Activated CD4-positive, alpha-beta T cell treated with anti-CD3 and anti-CD28 coated beads for 36 hours (primary cell): ENCODE measurements at places on chromosomes 3 and 15. TPM values are rescaled to one million over a fixed set of nuclear protein-coding genes. Genes with fewer than 3 reads are reported as not detected.

GRCh38 chr15:100147828-100148227 lies 193.9 kb downstream of the ADAMTS17 start:
- peaks cover 32% of the 10 kb centered on the region for H3K36me3 ChIP-seq
- DNase-seq: no peak
- no peak overlapping the region for H3K27ac ChIP-seq
- H3K4me3 ChIP-seq: no peak overlapping the region
- H3K27me3 ChIP-seq: no peaks in the 10 kb centered on the region

- no peaks in the 10 kb centered on the region for H3K36me3 ChIP-seq
- no peaks in the 10 kb centered on the region for H3K27me3 ChIP-seq
- no peak overlapping the region for H3K4me3 ChIP-seq
Measured at GRCh38 chr15:56411122-56411749, 46.0 kb downstream of the TEX9 start.

- peaks cover 3% of the 10 kb centered on the region for H3K36me3 ChIP-seq
- H3K27me3 ChIP-seq: no peaks in the 10 kb centered on the region
- DNase-seq: no peak
Measured at GRCh38 chr3:171385086-171385485, 75.1 kb downstream of the TNIK start.

- no peak for DNase-seq
- H3K27me3 ChIP-seq: peaks cover 3% of the 10 kb centered on the region
- no peak overlapping the region for H3K4me3 ChIP-seq
- H3K36me3 ChIP-seq: no peaks in the 10 kb centered on the region
- H3K4me1 ChIP-seq: no peaks in the 10 kb centered on the region
Measured at GRCh38 chr15:87269566-87269965, 987.0 kb downstream of the NTRK3 start.

- no peak overlapping the region for H3K27ac ChIP-seq
- no peaks in the 10 kb centered on the region for H3K4me1 ChIP-seq
- H3K27me3 ChIP-seq: no peaks in the 10 kb centered on the region
- H3K4me3 ChIP-seq: no peak overlapping the region
Measured at GRCh38 chr15:47903368-47903767, 186.1 kb downstream of the SEMA6D start.

GRCh38 chr3:109784285-109784684 lies 446.9 kb upstream of the DPPA4 start:
- no peaks in the 10 kb centered on the region for H3K4me1 ChIP-seq
- no peak for DNase-seq
- peaks cover 2% of the 10 kb centered on the region for H3K27me3 ChIP-seq
- no peak overlapping the region for H3K4me3 ChIP-seq
- no peak overlapping the region for H3K27ac ChIP-seq
- H3K36me3 ChIP-seq: peaks cover 3% of the 10 kb centered on the region

DNA sequence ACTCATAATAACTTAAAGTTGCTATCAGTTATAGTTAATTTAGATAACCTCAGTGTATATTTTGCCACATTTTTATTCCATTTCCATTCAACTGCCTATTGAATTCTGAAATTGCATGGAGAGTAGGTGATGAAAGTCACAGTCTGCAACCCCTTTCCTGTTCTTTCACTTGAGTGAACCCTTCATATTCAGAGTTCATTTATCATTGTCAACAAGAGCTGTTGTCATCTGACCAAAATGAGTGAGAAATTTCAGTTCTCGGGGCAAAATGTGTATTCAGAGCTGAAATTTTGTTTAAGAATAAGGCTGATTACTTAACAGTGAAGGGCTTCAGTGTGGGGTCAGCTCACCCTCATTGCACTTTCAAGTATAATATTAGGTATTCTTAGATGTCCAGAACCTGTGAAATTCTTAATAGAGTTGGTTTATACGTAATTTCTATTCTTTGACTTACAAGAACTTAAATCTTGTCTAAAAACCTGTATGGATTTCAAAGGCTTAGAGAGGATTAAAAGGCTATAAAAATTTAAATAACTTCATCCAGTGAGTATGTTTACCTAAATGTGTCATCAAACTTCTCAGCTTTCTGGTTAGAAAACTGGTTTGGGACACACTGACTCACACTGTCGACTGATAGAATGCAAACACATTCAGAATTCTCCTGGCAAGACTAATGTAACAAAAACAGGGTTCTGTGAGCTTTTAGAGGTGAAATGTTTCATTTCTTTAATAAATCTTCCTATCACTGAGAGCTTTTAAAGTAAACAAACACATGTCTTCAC lies 92.2 kb downstream of the CMSS1 start:
- no peak for DNase-seq
- H3K27me3 ChIP-seq: no peaks in the 10 kb centered on the region
- no peak overlapping the region for H3K4me3 ChIP-seq
- H3K27ac ChIP-seq: no peak overlapping the region

DNA sequence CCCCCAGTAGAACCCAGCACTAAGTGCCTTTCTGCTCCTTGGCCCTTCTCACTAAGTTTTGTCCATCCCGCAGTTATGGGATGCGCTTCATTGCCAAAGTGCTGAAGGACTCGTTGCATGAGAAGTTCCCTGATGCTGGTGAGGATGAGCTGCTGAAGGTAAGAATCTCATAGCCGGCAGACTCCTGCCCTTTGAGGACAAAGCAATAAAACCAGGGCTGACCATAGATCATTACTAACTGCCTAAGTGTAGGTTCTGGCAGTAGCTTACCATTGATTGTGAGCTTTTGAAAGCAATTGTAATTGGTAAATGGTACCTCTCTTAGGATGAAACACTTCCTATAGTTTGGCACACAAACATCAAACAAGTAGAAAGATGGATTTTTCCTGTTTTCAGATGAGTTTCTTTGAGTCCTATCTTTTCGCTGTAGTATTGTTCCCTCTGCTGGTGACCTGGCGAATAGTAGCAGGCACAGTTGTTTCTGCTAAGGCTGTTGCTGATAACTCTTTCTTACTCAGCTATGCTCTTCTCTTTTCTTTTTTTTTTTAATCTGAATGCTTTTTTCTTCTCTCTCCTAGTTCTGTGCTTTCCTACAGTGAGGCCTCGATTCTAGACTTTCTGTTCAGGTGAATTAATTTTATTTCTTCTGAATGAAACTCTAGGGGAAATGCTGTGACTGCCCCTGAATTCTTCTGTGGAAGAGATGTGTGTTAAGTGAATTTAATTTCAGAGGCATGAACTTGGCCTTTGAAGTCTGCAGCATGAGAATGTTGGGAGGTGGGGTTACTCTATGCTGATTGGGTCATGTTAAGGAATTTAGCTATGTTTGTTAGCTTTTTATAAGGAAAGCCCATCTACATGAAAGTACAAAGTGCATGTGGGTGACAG lies 47.4 kb upstream of the CRTC3 start:
- H3K27ac ChIP-seq: peak overlapping the region; percentile 14
- H3K4me1 ChIP-seq: peaks cover 18% of the 10 kb centered on the region
- peak; percentile 64 for DNase-seq
- H3K27me3 ChIP-seq: no peaks in the 10 kb centered on the region
- H3K4me3 ChIP-seq: no peak overlapping the region

The KBTBD8 gene
- total RNA-seq: 8.3 TPM
